ENCODE measurements at places on chromosomes 7 and 10.

GRCh38 chr7:95511716-95512260 lies 26.0 kb downstream of the ASB4 start:
- DNase-seq, result peak; percentile 55

GRCh38 chr7:111413739-111414138 lies 148.6 kb downstream of the IMMP2L start:
- DNase-seq, result no peak

DNA sequence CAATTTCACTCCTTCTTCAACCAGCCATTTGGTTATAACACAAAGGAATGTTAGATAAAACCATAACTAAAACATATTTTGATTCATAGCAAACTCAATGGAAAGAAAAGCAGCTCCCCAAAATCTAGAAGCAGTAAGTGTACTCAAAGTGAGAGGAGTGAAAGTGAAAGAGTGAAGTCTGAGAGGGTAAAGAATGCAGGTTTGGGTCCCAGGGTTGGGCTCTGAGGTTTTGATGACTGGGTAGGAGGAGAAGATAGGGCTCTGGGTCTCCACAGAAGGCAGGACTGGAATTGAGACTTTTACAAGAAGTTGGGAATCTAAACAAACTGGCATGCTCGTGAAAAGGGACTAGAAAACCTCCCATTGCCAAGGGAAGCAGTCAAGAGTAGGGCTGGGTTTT lies 85.4 kb upstream of the RSU1 start:
- DNase-seq, result no peak

- DNase-seq, result no peak
Observed at GRCh38 chr10:131758062-131758938, 142.5 kb upstream of the PPP2R2D start.

- no peak for DNase-seq
Observed at GRCh38 chr10:29737074-29737593, 102.4 kb upstream of the SVIL start.
